Activated T-cell treated with anti-CD3 and anti-CD28 coated beads, Interleukin-2, amount 50 U/mL, for 72 hours (primary cell): ENCODE measurements at places on chromosomes 16 and 17.

DNA sequence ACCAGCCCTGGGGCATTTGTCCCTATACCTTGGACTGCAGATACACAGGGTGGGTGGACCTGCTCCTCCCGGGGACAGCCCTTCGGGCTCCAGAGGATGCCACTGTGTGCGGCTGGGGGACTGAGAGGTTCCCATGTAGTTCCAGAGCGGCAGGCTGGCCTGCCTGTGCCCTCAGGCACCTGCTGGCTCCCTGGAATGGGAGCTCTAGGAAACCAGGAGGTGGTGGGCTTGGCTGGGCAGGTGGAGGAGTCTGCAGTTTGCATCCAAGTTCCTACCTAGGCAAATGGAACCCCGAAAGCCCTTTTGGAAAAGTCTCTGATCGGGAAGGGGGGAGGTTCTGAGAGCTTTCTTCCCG is 982 bp downstream of the DBNDD1 start:
- DNase-seq: no peak

- DNase-seq: no peak
These were observed 13.1 kb downstream of the SOCS3 start for GRCh38 chr17:78346605-78347250.

DNA sequence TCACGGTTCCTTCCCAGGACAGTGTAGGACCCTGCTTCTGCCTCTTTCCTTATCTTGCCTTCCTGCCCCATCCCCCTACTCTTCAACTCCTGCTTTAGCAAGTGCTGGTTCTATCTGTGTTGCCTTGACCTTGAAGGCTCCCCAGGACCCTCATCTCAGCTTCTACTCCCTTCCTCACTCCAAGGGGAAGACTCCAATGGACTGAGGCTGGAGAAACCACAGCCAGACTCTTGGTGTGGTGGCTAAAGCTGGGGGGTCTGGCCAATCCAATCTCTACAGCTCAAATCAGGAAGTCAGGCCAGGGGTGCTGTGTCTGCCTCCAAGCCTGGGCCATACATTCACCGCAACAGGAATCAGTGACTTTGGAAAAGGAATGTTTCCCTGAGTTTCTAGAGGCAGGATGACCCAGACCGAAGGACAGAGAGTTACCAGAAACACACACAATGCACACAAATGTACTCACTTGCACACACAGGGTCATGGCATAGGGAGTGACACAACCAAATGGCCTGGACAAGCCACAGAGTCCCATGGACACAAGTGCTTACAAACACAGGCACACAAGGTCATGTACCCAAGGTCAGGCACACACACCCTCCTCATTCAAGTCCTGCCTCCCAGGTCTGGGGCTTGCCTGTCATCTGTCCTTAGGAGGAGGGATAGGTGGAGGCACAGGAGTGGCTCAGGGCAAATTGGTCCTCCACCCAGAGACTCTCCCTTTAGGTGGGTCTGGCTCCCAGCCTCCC is 1.7 kb upstream of the HSD11B2 start:
- no peak for DNase-seq

DNA sequence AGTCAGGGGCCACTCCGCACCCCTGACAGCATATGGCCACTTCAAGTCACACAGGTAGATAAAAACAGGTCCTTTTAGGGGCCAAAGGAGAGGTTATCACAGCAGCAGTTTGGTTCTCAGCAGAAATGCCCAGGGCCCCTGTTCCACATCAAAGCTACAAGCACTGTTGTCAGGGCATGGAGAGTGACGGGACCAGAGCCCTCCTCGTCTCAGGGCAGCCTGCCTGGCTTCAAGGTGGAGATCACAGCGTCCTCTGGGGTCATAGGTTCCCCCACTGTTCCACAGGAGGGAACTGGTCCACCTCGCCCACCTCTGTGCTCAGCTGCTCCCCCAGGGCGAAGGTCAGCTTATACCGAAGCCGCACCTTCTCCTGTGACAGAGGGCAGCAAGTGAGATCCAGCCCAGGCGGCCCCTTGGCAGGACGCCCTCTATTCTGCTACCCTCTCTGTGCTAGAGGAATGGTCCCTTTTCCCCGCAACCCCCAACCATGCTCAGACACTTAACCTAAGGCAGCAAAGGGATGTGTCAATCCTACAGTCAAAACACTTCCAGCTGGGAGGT is 23.3 kb downstream of the GGA3 start:
- DNase-seq: no peak

- DNase-seq: no peak
These were observed 45.9 kb upstream of the CLEC19A start for GRCh38 chr16:19239511-19240155.
